ENCODE measurements at places on chromosomes 16 and 17. TPM values are rescaled to one million over a fixed set of nuclear protein-coding genes. Genes with fewer than 3 reads are reported as not detected.

DNA sequence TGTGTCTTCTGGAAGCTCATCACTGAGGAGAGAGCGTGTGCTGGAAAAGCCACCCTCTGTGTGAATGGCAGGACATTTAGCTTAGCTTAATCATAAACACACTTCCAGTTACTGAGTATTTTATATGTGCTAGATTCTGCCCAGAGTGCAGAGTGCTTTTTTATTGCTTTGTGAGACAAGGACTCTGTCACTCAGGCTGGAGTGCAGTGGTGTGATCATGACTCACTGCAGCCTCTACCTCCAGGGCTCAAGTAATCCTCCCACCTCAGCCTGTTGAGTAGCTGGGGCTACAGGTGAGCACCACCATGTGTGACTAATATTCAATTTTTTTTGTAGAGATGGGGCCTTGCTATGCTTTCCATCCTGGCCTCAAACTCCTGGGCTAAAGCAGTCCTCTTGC lies 61.4 kb upstream of the IRX3 start:
- no peak for DNase-seq

DNA sequence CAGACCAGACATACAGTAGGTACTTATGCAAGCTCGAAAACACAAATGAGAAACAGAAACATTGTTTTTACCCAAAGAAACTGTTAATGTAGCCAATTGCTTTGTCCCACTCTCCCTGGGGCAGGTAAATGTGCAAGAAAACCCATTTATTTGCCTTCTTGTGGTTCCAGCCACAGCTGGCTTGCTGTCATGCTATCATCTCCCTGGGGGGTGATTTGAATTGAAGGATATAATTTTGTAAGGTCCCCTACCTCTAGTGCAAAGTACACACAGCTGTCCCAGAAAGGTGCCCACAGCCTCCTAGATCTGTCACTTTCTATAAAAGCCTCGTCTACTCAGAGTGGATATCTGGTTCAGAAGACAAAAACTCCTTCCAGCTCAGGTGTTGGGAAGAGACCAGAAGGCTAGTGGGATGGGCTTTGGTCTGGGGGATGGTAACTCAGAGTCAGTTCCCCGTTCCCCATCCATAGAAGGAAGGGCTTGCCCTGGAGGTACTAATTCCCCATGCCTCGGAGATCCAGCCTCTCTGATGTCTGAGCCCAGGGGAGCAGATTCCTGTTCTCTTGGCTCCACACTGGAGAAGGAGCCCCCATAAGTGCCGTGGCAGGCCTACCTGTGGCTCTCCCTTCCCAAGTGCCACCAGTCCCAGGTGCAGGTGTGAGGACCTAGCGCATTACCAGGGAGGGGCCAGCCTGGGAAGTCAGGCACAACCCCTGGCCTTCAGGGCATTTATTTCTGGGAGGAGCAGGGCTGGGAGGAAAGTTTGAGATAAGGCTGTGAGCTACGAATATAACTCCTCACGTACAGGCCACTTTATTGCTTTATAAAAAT lies 2.4 kb upstream of the PRR15L start:
- no peak for DNase-seq

DNA sequence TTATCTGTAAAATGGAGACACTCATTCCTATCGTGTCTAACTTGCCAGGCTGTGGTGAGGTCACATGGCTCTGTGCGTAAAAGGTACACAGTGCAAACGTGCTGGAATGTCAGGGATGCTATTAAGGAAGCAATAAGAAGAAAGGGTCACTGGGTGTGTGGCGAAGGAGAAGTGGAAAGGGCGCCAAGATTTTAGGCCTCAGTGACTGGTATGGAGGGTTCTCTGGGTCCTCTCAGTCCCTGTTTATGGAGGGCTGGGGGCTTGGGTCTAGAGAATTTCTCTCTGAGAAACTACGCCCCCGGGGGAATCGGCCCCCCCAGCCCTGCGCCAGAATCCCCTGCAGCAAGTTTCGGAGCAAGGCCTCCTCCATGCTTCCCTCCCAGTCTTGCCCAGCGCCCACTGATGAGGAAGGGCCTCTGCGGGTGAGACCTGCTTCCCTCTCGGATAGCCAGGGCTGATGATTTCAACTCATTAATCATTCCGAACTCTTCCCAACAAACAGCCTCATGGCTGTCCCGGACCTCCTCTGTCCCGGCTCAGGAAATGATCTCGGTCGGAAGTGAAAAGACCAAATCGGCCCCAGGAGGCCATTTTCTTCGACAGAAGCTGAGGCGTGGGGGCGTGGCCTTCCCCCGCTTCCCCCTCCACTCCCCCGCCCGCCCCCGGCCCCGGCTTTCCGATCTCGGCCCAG lies 1.2 kb upstream of the HEXIM1 start:
- DNase-seq = no peak

DNA sequence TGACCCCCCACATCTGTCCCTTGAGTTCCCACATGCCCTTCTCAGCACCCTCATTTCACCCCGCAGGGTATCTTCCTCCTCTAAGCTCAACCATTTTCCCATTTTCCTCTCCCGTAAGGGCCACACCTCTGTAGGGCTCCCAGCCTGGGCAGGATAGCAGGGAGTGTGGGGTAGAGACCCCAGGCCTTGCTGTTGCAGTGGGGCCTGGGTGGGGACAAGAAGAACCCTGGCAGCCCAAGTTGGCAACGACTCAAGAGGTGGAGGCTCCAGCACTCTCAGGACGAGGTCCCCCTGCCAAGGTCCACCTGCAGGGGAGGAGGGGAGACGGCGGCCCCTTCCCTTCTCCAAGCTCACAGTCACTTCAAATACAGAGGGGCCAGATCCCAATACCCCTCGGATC lies 2.0 kb upstream of the TMEM92 start:
- no peak for DNase-seq

DNA sequence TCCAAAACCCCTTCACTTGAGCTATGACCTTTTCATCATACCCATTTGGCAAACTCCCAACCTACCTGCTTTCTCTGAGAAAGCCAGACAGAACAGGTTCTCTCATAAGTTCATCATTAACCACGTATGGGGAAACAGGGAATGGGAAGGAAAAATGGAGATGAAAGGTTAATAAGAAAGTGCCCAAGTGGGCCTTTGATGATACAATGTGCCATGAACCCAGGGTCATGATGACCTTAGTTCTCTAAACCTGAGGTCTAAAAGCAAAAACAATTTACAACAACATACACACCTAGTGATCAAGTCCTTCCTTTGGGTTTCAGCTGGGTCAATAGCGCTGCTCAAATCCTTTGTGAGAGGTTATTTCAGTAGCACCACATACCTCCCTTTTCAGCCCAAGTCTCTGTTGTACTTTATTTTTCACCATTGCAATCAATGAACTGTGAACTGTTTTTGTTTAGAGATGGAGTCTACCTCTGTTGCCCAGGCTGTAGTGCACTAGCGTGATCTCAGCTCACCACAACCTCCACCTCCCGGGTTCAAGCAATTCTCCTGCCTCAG lies 14.5 kb upstream of the RANGRF start:
- no peak for DNase-seq

DNA sequence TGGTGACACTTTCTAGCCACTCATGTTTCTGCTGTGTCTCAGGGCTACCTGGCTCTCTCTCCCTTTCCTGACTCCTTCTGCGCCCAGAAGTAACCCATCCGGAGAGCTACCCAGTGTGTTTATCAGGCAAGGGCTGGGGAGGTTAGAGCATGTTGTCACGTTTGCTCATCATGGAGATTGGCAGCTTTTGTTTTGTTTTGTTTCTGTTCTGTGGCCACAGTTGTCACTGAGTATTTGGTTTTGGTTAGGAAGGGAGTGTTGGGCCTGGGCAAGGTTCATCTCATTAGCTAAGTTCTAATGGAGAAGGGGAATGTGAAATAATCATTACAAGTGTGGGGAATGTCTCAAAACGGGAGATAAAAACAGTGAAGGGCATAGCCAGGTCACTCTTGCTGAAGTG lies 390.8 kb downstream of the CPPED1 start:
- DNase-seq = no peak

DNA sequence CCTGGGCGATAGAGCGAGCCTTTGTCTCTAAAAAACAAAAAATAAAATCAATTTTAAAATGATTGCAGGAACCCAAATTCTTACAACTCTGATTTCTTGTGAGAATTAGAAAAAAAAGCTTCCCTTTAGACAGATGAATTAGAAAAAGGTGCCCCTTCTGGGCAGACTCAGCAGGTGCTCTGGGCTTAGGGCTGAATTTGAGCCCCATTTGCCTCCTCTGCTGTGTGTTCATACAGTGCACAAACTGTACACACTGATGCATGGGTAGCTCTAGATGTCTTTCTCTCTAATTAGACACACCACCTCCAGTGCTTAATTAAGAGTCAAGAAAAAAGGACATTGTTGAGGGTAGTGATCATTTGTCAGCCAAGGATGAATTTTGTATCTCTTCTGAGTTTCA lies 38.5 kb upstream of the NOL11 start:
- no peak for DNase-seq

GRCh38 chr16:57084257-57084770 lies 8.1 kb upstream of the CPNE2 start:
- DNase-seq = peak; percentile 77

DNA sequence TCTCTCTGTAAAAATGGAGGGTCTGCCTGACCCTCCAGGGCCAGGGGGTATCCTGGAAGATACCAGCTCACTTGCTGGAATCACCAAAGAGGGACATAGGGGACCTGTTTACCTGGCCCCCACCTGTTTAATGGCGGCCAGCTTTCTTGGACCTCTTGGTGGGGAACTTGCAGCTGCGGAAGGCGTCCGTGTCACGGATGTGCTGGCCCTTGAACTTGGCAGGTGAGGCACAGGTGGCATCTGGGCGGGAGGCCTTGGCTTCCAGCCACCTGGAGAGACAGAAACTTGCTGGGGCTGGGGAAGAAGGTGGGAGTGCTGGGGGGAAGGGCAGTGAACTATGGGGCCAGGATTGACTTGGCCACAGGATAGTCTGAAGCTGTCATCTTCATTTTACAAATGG lies 3.5 kb downstream of the CHAD start:
- DNase-seq = no peak

AGRP gene
- total RNA-seq = not detected

PTGES3L gene
- total RNA-seq = 0.25 TPM

GPRC5B gene
- total RNA-seq = 5.0 TPM

TBC1D26 gene
- total RNA-seq = not detected

PHAF1 gene
- 29.1 TPM for total RNA-seq

C17orf107 gene
- total RNA-seq = 4.1 TPM

TMEM220 gene
- 42.7 TPM for total RNA-seq
